Stimulated activated CD4-positive, alpha-beta T cell treated with anti-CD3 and anti-CD28 coated beads, Interleukin-12 subunit alpha, Interleukin-12 subunit beta, amount 100 ng/mL, for 48 hours (primary cell): ENCODE measurements at places on chromosomes 7 and 10.

DNA sequence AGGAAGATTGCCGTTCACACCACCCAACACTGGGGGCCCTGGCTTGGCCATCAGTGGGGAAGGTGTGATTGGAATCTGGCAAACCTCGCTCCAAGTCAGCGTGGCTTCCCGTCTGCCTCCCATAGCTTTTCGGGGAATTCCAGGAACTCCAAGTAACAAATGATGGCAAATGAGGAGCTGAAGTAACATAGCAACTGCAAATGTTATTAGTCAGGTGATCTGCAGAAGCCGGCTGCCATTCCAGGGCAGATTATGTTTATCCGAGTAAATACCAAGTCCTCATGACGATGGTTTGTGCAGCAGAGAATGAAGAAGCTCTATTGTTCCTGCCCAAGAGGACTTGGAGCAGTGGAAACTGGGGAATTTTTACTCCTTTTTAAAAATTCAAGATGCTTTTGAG is 270.5 kb upstream of the PODXL start:
- DNase-seq = no peak

GRCh38 chr7:45574416-45574668 is 174 bp downstream of the ADCY1 start:
- no peak for DNase-seq

GRCh38 chr10:91051829-91052228 is 130.9 kb upstream of the ANKRD1 start:
- no peak for DNase-seq

DNA sequence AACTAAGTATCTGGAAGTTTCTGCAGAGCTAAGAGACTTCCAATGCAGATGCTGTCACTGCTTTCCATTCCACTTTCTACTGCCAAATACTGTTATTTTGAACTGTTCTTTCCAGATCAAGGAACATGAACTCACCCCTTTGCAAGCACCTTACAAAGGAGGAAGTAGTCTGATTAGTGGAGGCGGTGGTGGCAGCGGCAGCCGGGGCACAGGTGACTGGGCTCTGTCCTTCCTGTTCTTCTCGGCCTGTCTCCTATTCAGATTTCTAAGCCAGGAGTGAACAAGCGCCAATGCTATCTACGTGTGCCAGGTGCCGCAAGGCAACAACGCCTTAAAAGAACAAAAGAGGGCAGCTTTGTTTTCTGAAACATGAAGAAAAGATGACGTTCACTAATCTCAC is 44.9 kb downstream of the BEND7 start:
- DNase-seq = no peak

DNA sequence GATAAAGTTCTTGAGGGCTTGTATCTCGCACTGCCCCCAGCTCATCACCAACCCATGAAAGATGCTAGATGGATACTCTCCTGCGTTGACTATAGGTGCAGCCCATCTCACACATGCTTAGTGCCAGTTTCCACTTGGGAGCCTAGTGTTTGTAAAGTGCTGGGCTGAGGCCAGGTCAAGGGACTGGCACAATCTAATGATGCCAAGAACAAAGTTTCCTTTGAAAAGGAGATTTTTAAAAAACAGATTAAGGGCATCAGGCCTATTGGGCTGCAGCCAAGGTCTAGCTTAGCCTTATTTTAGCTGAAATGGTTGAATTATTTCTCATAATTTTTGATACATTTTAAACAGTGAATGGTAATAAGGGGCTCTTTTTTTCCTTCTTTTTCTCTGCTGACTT is 259.0 kb downstream of the ADRA2A start:
- DNase-seq = no peak

GRCh38 chr10:13717936-13718772 is 131.4 kb downstream of the PRPF18 start:
- DNase-seq = peak; percentile 28

DNA sequence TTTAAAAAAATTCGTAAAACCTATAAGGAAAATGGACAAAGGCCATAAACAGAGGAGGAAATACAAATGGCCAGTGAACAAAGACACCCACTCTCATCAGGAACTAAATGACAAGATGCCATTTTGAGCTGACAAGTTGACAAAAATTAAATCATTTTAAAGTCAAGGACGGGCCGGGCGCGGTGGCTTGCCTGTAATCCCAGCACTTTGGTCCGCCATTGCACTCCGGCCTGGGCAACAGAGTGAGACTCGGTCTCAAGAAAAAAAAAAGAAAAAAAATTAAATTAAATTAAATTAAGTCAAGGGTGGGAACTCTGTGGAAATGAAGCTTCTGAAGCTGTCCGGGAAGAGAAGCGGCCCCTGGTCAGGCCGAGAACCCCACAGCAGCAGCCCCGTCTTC is 1.2 kb upstream of the NOM1 start:
- no peak for DNase-seq

DNA sequence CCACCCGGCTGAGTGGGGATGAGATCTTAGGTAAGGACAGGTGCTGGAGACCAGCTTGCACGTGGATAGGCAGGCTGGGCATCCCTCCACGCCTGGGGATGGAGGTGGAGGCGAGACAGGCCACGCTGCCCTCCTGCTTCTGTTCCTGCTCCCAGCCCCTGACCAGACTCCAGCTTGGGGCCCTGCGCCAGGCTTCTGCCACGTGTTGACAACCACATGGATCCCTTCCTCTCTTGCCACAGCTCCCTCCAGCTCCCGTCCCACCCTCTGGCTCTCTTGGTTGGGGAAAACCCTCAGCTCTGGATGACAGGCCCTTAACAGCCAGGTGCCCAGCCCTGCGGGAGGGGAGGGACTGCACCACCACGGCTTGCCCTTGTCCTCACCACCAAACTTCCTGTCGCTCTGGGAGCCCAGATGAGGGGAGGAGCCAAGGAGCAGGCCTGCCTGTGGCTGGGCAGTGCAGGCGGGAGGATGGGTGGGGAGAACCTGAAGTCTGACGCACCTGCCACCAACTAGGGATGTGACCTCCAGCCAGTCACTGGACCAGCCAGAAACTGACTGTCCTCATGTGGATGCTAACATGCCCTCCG is 36.0 kb downstream of the KCNH2 start:
- no peak for DNase-seq

- no peak for DNase-seq
These were observed 44.7 kb downstream of the RBM17 start for GRCh38 chr10:6133331-6134098.

GRCh38 chr7:112124061-112124766 is 82.0 kb downstream of the DOCK4 start:
- no peak for DNase-seq

DNA sequence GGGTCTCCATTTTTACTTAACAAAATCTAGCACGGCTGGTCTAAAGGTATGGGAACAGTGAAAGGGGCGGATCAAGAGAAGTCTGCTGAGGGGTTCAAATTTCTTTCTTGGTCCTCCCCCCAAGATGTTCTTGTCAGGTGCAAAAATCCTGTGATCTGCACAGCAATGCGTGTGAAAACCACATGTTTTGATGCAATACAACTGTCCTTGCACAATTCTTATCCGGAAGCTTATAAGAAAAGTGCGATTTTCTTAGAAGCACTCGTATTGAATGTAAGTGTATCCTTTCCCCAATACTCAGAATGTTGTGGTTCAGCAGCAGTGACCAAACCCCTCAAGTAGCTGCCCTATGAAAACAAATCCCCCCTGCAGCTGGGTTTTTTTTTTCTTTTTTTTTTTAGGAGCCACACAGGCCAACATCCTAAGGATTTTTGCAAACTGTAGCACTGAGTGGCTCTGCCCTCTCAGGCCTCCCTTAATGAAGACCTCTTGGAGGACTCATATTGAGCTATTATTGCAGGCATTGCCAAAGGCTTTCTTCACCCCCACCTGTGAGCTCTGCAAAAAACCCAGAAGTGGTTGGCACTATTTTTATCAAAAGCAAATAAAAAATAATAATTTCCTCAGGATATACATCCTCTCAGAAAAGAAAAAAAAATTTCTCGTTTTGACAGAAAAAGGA is 151.9 kb upstream of the ITGB1 start:
- DNase-seq = no peak

- no peak for DNase-seq
These were observed 174.8 kb downstream of the TNS3 start for GRCh38 chr7:47407136-47407535.

DNA sequence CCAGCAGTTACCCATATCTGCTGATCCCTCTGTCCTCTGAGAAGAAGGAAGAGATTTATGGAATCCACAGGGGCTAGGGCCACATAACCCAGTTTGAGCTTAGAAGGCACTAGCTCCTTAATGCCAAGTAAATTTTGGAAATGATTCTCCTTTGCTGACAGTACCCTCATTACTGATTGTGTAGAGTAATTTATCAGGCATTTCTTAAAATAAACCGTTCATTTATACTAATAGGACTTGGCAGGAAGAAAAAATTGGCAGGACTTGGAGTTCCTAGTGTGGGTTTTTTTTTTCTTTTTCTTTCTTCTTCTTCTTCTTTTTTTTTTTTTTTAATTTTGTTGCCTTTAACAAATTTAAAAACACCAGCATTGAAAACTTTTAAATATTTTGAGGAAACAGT is 645.7 kb downstream of the SUGCT start:
- DNase-seq = no peak

DNA sequence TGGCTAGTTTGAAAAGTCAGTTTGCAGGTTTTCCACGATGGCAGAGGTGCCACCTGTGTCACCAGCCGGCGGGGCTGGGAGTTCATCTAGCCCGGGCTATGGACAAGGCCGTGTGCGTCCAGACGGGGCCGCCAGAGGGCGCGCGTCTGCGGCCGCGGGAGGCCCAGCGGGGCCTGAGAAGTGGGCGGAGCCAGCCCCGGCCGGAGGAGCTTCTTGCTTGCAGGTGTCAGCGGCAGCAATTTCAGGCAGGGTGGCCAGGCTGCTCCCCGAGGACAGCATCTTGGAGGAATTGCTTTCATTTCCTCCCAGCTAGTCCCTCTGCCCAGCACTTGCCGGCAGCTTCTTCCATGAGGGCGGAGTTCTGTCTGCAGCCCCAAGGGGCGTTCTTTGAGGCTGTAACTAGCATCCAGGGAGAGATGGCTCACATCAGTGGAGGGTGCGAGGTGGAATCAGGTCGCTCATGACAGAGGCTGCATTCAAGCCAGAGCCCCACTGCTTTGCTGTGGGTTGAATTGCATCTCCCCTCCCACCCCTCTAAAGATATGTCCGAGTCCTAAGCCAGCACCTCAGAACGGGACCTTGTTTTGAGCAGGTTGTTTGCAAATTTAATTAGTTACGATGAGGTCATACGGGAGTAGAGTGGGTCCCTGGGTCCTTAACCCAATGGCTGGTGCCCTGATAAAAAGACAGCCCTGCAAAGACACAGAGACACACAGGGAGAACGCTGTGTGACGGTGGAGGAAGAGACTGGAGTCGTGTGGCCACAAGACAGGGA is 85.9 kb upstream of the MKI67 start:
- DNase-seq = peak; percentile 71

DNA sequence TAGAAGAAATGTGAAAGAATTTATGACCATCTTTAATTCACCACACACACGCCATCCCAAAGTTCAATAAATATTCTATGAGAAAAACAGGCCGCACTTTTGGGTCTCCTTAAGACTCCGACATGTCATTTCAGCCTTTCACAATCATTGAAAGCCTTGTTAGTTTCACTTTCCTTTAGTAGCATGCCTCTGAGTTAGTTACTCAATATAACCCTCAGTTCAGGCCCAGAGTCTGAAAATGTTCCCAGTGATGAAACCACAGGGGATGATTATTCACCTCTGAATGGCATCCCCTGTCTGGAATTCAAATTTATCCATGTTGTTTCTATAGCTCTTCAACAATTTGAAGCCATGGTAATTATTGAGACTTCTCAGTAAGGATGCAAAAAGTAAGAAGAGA is 278.1 kb upstream of the NRP1 start:
- no peak for DNase-seq

- no peak for DNase-seq
These were observed 481.7 kb downstream of the PCDH15 start for GRCh38 chr10:54319341-54319740.

DNA sequence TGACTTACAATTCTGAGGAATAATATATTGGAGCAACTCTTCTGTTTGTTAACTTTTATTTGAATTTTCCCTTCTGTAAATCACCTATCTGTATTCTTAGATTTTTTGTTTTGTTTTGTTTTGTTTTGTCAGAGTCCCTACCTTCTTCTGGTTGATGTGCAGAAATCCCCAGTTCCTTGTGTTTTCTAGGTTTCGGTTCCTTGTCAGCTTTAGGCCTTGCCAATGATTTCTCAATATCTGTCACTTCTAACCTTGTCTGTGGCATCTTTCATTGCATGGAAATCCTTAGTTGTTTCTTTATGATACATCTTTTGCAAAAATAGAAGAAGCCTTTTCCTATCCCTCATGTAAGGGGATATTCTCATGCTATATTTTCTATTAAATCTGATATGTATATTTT is 21.7 kb upstream of the ST8SIA6 start:
- DNase-seq = no peak

GRCh38 chr10:33101392-33101787 is 143.4 kb upstream of the ITGB1 start:
- no peak for DNase-seq

DNA sequence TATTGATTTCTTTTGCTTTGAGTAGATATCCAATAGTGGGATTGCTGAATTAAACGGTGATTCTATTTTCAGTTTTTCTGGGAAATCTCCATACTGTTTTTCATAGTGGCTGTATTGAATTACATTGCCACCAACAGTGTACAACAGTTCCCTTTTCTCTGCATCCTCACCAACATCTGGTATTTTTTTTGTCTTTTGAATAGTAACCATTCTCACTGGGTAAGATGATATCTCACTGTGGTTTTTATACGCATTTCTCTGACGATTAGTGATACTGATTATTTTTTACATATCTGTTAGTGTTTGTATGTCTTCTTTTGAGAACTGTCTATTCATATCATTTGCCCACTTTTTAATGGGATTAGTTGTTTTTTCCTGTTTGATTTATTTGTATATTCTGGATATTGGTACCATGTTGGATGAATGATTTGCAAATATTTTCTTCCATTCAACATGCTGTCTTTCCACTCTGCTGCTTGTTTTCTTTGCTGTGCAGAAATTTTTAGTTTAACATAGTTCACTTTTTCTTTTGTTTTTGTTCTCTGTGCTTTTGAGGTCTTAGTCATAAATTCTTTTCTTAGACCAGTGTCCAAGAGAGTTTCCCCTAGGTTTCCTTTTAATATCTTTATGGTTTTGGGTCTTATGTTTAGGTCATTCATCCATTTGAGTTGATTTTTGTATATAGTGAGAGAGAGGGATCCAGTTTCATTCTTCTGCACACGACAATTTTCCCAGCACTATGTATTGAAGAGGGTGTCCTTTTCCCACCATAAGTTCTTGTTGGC is 584.7 kb downstream of the PHTF2 start:
- no peak for DNase-seq

DNA sequence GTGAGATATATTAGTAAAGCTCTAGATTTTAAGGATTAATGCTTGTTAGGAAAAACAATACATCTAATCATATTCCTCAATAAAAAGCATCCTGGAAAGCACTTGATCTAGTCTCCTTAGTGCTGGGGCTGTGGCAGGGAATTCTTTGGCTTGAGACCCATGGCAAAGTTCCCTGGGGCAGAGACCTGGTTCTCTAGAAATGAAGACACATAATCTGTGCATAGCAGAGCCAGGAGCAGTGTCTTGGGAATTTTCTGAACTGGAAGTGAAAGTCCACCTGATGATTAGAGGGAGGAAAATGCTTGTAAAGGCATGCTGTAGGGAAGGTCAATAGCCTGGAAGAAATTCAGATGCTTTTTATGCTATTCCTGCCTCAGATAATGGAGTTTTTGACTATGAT is 247.4 kb downstream of the CDK14 start:
- no peak for DNase-seq

- no peak for DNase-seq
These were observed 41.3 kb upstream of the AGMO start for GRCh38 chr7:15603124-15603523.

GRCh38 chr10:126397640-126398382 is 9.5 kb upstream of the ADAM12 start:
- no peak for DNase-seq

GRCh38 chr7:155529346-155529745 is 17.0 kb downstream of the CNPY1 start:
- DNase-seq = no peak
